ENCODE measurements at places on chromosomes 4 and X.

- DNase-seq: peak; percentile 34
Measured at GRCh38 chr4:74423104-74423503, 21.8 kb upstream of the AREG start.

- DNase-seq: peak; percentile 39
Measured at GRCh38 chr4:180028682-180029081, 2214.5 kb upstream of the TENM3 start.

DNA sequence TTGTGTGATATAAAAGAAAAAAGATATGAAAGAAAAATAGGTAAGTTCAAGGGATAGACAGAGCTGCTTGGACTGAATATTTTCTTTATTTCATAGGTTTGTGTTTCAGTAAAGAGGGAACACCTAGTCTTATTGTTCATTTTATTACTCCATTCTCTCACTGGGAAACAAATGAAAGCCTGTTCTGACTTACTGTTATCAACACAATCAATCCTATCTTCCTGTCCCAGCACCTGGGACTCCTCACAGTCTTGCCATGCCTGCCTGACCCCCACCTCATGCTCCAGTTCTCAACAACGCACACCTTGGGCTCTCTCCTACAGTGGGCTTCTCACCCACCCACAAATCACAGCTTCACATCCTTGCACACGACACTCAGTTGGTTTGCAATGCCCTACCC is 189.5 kb downstream of the PRDM5 start:
- DNase-seq: no peak

- peak; percentile 98 for DNase-seq
Measured at GRCh38 chr4:53688186-53688790, 97.0 kb upstream of the LNX1 start.

DNA sequence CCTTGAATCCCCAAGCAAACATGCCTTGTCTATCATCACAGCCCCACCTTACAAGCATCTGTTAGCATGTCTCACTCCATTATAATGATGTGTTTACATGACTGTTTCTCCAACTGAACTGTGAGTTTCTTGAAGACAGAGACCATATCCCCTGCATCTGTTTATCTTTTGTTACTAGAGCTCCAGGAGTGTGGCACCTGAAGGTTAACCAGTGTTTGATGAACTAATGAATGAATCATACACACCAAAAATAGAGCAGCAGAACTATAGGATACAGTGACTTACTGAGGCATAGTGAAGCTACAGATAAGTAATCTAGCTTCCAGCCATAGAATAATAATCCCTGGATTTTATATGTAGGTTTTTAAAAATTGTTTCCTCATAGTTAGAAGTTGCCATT is 331.0 kb downstream of the PCDH7 start:
- no peak for DNase-seq

GRCh38 chrX:150547375-150548115 is 20.9 kb upstream of the MTM1 start:
- DNase-seq: no peak

- DNase-seq: no peak
Measured at GRCh38 chr4:47669946-47670345, 167.9 kb downstream of the CORIN start.

GRCh38 chr4:81049907-81050306 is 19.4 kb downstream of the BMP3 start:
- no peak for DNase-seq

DNA sequence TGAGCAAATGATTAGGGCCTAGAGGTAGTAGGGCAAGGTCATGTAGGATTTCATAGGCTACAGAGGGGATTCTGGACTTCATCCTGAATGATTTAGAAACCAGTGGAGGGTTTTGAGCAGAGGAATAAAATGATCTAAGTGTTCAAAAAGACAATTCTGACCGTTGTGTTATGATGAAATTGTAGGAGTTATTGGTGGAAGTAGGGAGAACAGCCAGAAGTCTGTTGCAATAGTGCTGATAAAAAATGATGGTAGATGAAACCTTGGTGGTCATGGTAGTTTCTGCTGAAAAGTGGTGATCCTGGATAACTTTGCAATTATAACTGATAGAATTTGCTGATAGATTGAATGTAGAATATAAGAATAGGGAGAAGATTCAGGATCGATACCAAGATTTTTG is 60.2 kb downstream of the MID1IP1 start:
- no peak for DNase-seq

DNA sequence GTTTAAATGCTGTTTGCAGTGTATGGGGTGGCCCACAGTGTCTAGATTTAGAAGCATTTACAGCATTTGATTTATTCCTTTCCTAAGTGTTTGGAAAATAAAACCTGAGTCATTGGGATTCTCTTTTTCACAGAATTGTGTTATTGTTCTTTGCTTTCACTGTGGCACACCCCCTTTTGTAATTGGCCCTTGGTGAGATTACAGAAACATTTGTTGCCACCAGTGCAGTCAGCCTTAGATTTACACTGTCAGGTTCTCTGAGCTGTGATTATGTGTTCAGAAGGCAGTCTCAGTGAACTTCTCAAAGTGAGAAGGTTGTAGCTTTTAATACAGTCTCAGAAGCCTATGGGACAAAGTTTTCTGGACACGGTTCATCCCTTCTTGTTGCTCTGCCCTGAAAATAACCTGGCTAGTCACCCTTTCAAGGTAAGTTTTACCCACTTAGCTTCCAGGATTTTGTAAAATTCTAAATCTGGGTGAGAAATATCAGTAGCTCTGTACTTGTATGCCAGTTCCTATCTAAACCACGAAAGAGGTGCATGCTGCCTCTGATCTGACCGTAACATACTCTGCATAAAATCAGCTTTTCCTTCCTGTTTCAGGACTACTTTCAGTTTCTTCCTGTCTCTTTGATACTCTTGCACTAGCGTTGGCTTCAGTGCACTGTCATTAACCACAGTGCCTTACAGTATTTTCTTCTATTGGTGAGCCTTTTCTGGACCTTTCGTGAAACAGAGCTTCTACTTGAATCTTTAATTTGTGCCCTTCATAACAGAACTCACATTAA is 12.6 kb downstream of the RUFY3 start:
- no peak for DNase-seq

DNA sequence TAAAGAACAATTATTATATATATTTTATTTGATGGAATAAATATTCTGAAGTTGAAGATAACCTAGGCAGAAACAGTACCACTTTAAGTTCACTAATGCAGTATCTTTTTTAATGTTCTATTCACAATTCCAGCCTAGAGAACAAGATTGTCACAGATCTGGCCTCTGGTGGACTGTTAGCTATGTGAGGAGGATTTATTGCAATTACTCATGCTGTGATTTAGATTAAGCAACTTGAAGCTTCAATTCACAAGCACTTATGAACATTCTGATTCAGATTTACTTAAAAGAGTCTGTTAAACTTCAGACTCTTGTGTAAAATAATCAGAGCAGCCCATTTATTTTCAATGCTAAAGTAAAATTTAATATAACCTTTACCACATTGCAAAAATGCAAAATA is 1489.8 kb downstream of the STIM2 start:
- no peak for DNase-seq

- DNase-seq: no peak
Measured at GRCh38 chrX:124373348-124373747, 27.0 kb downstream of the SH2D1A start.

DNA sequence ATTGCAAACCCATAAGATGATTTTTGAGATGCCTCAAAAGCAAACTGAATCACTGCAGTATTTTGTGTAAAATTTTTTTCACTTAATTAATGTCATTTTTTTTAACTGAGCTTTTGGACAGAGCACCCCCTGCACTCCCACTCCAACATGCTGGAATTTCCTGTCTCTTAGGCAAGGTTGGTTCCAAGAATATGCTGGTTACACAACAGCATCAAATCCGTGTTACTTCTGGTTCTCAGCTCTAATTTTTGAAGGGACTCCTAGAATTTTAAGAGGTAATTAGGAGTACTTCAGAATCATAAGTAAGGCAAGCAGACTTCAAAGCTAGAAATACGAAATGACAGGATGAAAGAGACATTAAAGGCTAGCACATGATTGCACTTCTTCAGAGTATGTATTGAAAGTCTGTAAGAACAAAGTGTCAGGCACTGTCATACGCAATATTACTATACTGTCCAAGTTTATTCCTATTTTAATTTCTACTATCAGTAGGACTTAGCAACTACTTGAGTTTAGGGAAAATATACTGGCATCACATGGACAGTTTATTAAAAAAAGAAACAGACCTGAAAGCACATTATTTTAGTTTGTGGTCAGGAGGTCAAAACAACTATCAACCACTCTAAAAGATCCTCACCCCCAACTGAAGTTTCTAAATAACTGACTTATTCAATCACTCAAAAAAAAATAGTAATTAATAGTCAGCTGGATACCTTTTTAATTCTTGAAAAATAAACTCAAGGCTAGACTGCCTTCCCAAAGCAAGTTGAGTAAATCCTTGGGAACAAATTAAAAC is 1.6 kb upstream of the JCHAIN start:
- no peak for DNase-seq

GRCh38 chr4:116899561-116899960 is 185.8 kb downstream of the TRAM1L1 start:
- no peak for DNase-seq

- no peak for DNase-seq
Measured at GRCh38 chr4:93303440-93303839, 525.1 kb upstream of the ATOH1 start.

- DNase-seq: no peak
Measured at GRCh38 chrX:18828832-18829404, 121.5 kb downstream of the PPEF1 start.

GRCh38 chrX:20315140-20315539 is 48.4 kb upstream of the RPS6KA3 start:
- no peak for DNase-seq

DNA sequence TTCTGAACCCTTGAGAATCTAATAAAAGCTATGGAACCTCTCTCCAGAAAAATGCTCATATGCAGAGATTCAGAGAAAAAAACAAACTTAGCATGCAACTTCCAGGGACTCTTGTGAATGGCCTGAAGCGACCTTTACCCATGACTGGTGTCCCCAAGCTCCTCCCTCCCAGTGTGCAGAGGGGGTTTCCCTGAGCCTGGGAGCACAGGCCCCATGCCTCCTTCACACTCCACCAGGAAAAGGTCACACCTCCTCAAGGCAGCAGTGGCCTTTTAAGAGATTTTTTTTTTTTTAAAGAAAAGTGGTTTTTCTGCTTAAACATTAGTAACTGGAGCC is 13.3 kb upstream of the UBA6 start:
- DNase-seq: no peak

- DNase-seq: no peak
Measured at GRCh38 chrX:23749576-23749975, 6.5 kb upstream of the ACOT9 start.

DNA sequence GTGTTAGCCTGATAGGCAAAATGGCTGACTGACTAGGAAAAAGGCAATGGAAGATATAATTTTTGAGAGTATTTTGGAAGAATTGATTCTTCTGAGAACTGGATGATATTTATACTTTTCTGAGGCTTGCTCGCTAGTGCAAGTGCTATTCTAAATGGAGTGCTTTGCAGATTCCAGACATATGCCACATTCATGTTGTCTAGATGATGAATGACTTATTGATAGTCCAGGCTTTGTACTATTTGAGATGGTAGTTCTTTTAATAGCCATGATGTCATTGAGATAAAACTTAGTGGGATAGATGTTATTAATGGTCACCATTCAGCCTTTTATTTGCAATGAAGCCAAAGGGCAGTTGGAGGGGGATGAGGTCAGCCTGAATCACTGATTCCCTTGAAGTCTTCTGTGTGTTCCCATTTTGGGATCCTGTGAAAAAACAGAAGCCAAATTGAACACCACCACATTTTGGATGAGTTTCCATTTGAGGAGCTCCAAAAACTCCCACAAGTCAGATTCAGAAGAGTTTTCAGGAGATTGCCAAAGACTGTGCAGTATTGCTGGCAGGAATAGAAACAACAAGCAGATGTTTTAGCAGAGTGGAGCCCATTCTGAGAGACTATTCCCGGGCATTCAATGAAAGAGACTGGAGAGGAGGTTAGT is 184.1 kb downstream of the IL1RAPL2 start:
- DNase-seq: no peak
